ENCODE measurements at places on chromosomes 13 and 19.

DNA sequence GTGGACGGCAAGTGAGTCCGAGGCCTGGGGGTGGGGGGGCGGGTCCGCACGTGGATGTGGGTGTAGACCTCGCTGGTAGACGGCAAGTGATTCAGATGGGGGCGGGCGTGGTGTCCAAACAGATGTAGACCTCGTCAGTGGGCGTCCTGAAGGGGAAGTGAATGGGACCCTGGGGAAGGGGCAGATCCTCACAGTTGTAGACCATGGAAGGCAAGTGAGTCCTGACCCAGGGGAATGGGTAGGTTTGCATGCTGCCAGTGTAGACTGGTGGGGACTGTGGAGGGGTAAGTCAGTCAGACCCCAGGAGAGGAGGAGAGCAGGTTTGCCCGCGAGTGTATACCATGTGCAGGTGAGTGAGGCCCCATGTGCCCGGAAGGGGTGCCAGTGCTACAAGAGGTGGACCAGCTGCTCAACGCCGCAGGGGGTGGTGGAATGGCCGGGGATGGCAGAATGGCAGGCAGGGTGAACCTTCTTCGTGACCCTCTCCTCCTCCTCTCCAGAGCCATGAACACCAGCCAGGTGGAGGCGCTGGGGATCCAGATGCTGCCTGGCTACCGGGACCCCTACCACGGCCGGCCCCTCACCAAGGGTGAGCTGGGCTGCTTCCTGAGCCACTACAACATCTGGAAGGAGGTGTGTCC, 22.1 kb downstream of the COLGALT1 start:
- DNase-seq: no peak

DNA sequence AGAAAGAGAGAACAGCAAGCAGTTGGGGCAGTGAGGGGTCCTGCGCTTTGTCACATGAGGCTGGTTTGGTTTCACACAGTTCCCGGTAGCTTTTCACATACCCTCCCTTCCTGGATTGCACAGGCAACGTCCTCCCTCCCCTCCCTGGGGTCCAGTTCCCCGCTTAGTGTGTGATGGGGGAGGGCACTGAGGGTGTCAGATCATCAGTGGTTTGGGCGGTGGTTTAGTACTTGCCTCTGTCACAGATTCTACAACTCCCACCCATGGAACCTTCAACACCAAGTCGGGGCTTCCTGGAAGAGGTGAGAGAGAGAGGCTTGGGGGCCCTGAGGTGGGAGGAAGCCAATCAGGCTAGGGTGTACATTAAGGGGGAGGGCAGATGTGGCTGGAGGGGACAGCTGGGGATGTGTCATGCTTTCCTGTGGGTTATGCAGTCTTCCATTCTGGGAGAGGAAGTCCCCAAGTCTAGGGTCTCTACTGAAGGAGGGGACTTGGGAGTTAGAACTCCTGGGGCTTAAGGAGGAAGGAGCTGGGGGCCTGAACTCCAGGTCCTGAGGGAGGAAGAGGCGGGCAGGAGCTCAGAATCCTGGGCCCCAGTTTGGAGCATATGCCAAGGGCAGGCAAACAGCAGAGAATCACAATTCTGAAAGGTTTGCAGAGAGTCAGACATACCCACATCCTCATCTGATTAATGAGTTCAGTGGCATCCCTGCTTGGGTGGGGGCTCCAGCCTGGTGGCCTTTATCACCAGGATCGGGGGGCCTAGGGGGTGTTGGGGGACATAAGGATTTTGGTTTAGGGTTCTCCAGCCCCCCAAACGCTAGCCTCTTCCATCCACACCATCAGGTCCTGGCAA, at the start of gene NKG7:
TSS of gene NKG7 (minus strand) at position 6 of the 856 bp plus-strand sequence. CDS start 119 bp downstream, outside the sequence.
- DNase-seq: no peak

- DNase-seq: peak; percentile 88
These were observed 5.6 kb downstream of the BCL3 start for GRCh38 chr19:44753932-44754749.

DNA sequence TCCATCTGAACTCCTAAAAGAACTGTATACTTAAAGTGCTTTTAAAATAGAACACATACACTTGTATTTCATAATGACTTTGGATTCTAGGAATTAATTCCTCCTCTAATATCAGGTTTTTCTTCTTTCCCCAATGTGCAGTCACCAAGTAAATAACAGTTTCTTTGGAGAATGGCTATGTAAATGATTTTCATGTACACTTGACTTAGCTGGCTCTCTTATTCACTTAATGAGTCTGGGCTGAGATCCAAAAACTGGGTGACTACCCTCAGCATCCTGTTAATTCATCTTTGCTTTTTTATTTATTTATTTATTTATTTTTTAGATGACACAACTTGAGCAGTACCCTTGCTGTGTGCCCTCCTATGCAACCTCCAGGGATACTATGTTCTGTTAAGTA, 1003.7 kb downstream of the SLITRK1 start:
- DNase-seq: no peak

GRCh38 chr13:98875146-98875729, 102.6 kb downstream of the DOCK9 start:
- DNase-seq: no peak
